ENCODE measurements at places on chromosomes 12 and 14.
A peak's percentile ranks its signal among the peaks of the same experiment; 100 is the strongest.

- no peak for DNase-seq
These were observed 372.2 kb downstream of the RAD51B start for GRCh38 chr14:68191567-68192321.

- DNase-seq: no peak
These were observed 51.3 kb downstream of the RMST start for GRCh38 chr12:97513950-97514349.

- DNase-seq: no peak
These were observed 53.6 kb downstream of the GOLGA5 start for GRCh38 chr14:92847749-92848148.

GRCh38 chr12:30913323-30913722 lies 13.2 kb upstream of the TSPAN11 start:
- DNase-seq: no peak

GRCh38 chr14:64502887-64503433 lies 678 bp downstream of the ZBTB25 start:
- no peak for DNase-seq

GRCh38 chr12:80869264-80869663 lies 68.5 kb downstream of the LIN7A start:
- no peak for DNase-seq

- DNase-seq: no peak
These were observed 179.1 kb downstream of the KCNA5 start for GRCh38 chr12:5222729-5223128.

- DNase-seq: no peak
These were observed 2.0 kb downstream of the FOXN4 start for GRCh38 chr12:109307051-109307450.

GRCh38 chr14:75595226-75595625 lies 16.8 kb downstream of the FLVCR2 start:
- no peak for DNase-seq

- no peak for DNase-seq
These were observed 980 bp downstream of the INTS13 start for GRCh38 chr12:26936559-26937442.

DNA sequence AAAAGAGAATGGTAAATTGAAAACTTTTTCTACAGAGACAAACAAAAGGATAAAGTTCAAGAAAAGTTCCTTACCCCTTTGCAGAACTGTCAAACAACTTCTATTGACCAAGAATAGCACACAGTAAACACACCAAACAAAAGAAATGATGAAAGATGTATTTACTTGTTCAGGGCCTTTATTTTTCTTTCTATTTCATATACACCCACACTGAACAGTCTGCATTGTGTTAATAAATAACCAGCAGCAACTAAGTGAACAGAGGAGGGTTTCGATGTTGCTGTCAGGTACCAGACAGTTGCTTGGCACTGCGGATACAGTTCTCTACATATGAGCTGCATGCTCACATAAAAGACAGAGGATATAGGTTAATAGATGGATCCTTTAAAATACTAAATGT lies 122.1 kb downstream of the SOX5 start:
- no peak for DNase-seq

DNA sequence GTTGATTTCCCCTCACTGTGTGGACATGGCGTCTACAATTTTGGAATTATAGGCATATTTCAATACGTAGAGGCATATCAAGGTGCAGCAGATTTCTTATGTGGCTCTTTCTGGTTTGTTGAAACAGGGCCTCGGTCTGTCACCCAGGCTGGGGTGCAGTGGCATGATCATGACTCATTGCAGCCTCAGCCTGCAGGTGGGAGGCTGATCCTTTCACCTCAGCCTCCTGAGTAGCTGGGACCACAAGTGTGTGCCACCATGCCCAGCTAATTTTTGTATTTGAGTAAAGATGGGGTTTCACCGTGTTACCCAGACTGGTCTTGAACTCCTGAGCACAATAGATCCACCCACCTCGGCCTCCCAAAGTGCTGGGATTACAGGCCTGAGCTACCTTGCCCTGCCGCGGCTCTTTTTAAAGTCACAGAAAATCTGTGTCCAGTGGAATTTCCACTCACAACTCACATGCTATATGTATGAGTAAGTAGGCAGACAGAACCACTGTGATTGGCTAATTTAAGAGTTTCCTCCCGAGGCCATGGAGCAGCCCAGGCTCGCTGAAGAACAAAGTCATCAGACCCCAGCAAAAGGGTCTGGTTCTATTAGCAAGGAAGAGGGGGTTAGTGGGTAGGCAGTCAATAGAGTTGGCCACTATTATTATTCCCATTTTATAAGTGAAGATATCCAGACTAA lies 9.1 kb downstream of the GNG2 start:
- DNase-seq: no peak

- no peak for DNase-seq
These were observed at the start of gene OR6C2 for GRCh38 chr12:55443776-55444175. TSS of gene OR6C2 (plus strand) at chr12:55444076. CDS start at chr12:55452214, 8,138 bp downstream.

GRCh38 chr12:107528731-107529365 lies 156.8 kb upstream of the PWP1 start:
- DNase-seq: no peak

DNA sequence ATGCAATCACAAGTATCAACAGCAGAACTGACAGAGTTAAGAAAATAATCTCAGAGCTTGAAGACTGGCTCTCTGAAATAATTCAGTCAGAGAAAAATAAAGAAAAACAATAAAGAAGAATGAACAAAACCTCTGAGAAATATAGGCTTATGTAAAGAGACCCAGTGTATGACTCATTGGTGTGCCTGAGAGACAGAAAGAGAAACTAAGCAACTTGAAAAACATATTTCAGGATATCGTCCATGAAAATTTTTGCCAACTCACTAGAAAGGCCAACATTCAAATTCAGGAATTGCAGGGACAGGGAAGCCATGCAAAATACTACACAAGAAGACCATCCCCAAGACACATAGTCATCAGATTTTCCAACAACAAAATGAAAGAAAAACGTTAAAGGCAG lies 56.2 kb downstream of the APOBEC1 start:
- DNase-seq: peak; percentile 15

- no peak for DNase-seq
These were observed 732 bp downstream of the ZNF664 start for GRCh38 chr12:123973552-123974341.

- no peak for DNase-seq
These were observed 30.6 kb upstream of the PTPRQ start for GRCh38 chr12:80413462-80413861.

DNA sequence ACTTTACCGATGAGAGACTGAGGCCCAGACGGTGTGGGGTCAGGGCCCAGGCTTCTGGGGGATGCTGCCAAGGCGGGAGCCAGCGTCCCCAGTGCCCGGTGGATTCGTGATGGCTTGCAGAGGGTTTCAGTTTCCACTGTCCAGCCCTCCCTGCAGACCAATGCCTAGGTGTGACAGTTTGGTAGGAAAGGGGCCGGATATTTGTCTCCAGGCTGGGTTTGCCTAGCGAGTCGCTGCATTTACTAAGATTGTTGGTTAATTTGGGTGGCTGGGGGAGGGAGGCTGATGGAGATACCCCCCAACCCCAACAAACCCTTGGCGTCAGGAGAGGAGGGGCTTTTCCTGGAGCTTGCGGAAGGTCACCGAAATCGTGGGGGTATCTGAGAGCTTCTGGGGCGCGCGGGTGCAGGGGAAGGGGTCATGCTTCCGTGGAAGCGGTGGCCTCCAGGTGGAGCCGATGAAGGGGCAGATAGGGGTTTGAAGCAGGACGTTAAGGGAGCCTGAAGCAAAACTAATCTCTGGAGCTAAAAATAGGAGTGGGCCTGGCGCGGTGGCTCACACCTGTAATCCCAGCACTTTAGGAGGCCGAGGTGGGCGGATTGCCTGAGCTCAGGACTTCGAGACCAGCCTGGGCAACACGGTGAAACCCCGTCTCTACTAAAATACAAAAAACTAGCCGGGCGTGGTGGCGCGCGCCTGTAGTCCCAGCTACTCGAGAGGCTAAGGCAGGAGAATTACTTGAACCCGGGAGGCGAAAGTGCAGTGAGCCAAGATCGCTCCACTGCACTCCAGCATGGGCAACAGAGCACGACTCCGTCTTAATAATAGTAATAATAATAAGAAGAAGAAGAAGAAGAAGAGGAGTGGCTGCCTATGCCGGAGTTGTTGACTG lies 1.1 kb upstream of the CDC42BPB start:
- DNase-seq: no peak

- DNase-seq: no peak
These were observed 66.3 kb downstream of the TRHDE start for GRCh38 chr12:72338437-72338836.
